ENCODE measurements at places on chromosomes 4 and X.

DNA sequence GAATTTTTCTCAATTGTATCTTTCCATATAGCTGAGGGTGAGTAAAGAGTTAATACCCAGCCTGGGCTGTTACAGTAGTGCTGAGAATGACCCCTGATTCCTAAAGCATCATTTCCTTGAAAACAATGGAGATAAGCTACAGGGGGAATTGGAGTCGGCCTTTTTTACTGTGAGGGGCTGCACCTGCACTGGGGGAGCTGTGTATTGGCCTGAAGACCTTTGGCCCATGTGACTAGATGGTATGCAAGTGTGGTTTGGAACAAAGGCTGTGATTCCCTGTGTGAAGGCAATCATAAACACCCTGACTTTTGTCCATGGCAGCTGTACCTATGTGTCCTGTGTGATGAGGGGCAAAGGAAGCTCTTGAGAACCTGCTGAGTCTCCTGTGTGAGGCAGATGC, 124.0 kb upstream of the HPGD start:
- no peak for DNase-seq

DNA sequence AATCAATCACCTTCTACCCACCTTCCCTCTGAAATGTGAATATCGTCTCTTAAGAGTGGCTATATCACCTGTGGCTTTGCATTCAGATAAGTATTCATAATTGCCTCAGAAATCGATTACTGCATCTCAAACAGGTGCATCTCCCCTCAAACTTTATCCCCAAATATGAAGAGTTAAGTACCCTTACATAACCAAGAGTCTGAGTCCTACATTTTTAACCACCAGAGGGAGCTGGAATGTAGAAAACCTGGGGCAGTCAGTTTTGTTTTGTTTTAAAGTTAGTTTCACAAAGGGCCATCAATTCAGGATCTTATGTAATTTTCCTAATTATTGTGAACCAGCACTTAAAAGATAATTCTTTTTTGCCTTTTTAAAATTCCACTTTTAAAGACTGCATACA, 5.7 kb downstream of the TCEANC start:
- no peak for DNase-seq

DNA sequence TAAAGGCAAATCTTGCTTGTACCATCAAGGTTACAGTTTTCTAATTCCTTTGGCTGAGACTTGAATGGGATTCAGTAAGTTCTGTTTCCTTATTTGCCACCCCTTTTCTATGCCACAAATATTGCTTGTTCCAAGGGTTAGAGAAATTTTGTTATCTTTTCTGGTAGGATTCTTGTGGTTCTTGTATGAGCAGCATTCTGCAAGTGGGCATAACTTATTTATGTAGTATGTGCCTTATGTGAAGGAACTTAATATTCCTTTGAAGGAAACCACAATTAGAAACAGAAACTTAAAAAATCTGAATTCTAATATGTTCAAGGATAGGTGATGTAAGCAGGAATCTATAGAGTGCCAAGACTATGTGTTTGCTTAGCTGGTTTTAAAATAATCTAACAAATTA, 53.1 kb upstream of the TSPAN5 start:
- DNase-seq: no peak

GRCh38 chrX:47576021-47576898, 6.0 kb upstream of the TIMP1 start:
- no peak for DNase-seq

DNA sequence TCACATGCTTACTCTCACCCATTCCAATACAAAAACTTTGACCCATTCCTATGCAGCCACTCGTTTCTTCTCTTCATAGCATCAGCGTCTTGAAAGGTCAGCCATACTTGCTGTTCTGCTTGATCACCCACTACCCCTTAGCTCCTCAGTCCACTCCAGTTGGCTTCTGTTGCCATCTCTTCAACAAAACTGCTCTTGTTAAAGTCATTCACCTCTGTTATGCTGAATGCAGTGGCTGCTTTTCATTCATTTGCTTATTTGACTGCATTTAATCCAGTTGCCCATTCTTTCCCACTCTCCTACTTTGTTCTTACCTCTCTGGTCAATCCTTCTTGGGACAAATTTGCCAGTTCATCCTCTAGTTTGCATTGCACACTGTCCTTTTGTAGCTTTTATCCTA, 24.9 kb downstream of the CEP135 start:
- DNase-seq: no peak

DNA sequence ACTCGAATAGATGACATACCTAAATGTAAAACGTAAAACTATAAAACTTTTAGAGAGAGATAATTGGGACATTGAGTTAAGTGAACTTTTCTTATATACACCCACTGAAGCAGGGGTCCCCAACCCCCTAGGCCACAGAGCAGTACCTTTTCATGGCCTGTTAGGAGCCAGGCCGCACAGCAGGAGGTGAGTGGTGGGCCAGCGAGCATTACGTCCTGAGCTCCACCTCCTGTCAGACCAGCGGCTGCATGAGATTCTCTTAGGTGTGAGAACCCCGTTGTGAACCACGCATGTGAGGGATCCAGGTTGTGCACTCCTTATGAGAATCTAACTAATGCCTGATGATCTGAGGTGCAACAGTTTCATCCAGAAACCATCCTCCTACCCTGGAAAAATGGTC, 114.8 kb downstream of the HMX1 start:
- no peak for DNase-seq

DNA sequence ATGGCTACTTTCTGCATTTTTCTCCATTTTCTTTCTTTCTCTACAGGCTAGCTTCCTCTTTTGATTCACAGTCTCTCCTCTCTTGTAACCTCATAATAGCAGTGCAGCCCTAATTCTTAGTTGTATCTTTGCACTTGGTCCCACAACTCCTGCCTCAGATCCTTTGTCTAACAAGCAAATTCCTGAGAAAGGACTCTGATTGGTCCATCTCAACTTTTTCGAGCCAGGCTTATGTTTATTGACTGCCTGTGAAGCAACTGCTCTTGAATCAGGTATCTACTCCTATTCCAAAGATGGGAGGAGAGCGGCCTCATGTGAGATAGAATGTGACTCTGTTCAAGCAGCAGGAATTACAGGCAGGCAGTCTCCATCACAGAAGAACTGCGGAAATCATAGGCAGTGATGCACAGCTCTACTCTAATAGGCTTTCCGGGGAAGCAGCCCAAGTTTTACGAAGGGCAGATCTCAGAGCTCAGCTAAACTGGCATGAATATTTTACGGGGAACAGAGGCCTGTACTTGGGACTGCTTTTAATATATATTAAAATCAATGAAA, 123.5 kb downstream of the GABRB1 start:
- no peak for DNase-seq

Measured in activated CD4-positive, alpha-beta T cell treated with anti-CD3 and anti-CD28 coated beads for 1 hour (primary cell).